Activated CD4-positive, alpha-beta T cell treated with anti-CD3 and anti-CD28 coated beads, Interleukin-10, Interleukin-2, amounts not matched to agents 100 ng/mL and 50 ng/mL, durations not matched to agents 16 hours and 8 hours (primary cell): ENCODE measurements at places on chromosomes 7 and 10.

DNA sequence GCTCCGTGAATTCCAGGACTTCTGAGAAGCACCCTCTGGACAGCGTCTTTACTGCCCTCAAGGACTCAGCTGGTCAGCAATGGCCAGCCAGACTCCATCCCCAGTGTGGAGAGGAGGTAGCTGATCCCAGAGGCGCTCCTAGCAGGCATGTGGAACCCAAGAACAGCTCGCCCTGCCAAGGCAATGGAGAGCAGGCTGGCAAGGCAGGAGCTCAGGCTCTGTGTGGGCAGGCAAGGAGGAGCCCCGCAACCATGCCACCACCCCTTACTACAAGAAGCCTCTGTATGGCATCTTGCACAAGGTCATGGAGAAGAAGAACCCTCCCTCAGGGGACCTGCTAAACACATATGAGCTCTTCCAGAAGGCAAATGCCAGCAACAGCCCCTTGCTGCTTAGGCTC is 34.4 kb upstream of the SGMS1 start:
- DNase-seq: no peak

- no peak for DNase-seq
Observed at GRCh38 chr7:42698600-42699374, 213.1 kb downstream of the C7orf25 start.

DNA sequence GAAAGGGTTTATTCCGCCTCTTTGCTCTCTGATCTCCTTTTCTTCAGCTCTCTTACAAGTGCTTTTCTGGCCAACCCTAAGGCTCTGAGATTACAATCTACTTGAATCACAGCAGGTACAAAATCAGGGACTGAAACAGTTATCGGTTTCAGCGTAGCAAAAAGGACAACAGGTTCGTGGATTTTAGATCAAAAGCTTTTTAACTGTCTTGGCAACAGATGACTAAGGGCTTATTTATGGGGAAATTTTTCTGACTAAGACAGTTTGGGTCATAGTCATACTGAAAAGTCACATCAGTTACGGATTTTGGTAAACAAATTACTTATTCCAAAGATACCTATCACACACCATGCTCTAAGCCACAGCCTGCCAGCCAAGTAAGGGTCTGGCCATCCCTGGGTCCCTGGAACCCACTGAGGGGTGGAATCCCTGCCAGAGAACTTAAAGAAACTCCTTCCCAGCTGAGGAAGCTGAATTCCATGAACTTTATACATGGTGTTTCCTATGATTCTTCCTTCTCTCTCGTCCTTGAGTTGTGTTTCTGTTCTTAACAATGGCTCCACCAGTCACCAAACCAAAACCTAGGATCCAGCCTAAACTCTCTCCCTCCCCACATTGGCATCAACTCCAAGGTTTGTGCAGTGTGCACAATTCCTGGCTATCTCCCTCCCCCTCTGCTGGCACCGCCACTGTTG is 169.3 kb downstream of the FAM107B start:
- DNase-seq: peak; percentile 94

DNA sequence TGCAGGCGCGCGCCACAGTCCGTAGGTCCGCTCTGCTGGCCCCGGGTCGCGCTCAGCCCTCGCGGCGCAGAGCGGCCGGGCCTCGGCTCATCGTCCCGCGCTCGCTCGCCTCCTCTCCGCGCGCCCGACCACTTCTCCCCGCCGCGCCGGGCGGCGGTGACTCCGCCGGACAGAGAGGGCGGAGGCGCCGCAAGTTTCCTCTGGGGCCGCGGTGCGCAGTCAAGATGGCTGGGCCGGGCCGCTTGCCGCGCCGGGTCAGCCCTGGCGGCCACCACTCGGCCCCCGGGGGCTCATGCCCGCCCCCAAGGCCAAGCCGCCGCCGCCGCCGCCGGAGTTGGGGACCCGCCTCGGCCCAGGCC is 441 bp downstream of the FZD8 start:
- DNase-seq: no peak

DNA sequence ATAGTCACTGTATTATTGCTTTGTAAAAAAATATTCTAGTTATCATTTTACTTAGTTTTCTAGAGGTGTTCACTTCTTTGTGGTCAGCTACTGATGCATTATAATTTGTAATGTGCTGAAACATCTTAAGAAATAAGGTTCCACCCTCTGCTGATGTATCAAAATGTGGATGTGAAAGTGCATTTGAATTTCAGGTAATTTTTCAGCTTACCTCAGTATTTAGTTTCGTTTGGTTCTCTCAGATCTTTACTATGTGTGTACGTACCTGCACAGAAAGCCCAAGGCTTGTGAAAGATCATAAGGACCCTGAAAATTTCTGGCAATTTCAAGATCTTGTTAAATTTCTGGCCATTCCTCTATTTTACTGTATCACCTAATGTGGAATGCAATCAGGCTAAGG is 542.3 kb upstream of the TPK1 start:
- no peak for DNase-seq

- peak; percentile 90 for DNase-seq
Observed at GRCh38 chr7:22563621-22564241, 63.7 kb upstream of the STEAP1B start.

DNA sequence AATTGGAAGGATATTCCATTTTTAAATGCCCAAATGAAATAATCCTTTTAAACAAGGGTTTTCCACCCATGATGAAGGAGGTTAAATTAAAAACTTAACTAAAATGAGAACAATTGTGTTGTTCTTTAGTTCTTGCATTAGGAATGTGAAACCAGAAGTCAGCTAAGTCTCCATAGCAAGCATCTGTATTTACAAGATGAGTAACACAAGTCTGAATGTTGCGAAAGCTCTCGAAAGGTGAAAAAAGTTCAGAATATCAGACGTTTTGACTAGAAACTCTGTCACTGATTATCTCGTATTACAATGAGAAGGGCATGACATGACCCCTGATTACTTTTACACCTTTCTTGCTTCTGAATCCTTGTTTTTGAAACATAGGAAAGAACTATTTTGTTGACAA is 149.6 kb downstream of the BICC1 start:
- DNase-seq: no peak

DNA sequence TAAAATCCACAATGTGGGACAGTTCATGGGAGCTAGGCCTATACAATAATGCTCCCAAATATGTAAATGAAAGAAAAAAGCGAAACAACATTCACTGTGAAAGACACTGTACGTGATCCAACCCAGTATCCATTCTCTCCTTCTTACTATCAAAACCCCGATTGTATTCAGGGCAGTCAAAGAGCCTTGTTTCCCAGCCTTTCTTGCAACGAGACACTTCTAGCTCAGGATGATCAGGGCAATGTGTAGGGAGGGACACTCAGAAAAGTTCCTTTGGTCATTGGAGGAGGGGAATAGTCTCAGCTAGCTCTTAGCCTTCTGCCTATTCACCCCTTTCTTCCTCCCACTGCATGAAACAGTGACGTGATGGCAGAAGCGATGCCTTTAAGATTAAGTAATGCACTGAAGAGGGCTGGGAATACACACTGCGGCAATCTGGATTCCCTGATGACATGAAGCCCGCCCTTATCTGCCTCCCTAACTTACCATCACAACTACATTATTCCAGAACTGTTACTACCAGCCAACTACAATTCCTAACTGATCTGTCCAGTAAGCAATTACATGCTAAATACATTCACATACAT is 27.3 kb downstream of the UBE2H start:
- DNase-seq: no peak

- DNase-seq: no peak
Observed at GRCh38 chr7:50817561-50817960, 34.9 kb upstream of the GRB10 start.

DNA sequence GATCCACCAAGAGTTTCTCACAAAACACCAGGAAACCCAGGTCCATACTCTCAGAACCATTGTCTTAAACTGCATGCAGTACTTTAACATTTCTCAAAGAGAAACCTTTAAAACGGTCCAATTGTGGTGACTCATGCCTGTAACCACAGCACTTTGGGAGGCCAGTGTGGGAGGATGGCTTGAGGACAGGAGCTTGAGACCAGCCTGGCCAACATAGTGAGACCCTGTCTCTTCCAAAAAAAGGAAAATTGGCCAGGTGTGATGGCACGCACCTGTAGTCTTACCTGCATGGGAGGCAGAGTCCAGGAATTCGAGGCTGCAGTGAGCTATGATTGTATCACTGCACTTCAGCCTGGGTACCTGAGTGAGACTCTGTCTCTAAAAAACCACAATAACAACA is 97.5 kb upstream of the OIT3 start:
- DNase-seq: peak; percentile 6

- no peak for DNase-seq
Observed at GRCh38 chr10:129133856-129134255, 333.2 kb upstream of the MGMT start.

DNA sequence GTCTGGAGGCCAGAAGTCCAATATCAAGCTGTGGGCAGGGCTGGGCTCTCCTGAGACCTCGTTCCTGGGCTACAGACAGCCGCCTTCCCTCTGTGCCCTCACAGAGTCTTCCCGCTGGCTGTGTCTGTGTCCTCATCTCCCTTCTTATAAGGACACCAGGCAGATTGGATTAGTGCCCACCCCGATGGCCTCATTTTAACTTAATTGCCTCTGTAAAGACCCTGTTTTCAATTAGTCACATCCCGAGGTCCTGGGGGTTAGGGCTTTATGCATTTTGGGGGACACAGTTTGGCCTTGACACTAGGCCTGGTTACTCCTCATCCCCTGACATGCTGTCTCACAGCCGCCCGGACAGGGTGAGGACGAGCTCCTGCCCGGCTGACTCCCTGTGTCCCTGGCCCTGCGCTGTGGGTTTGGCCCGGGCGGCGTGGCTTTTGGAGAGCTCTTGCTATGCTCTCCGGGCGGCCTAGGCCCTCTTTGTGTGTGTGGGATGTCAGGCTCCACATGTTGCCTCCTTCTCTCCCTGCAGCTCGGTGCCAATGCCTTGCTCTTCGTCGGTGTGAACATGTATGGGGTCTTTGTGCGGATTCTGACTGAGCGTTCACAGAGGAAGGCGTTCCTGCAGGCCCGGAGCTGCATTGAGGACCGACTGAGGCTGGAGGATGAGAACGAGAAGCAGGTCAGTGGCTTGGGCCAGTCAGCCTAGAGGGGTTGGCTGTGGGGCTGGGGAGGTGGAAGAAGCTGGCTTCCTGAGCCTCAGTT is 18.2 kb downstream of the ADCY1 start:
- DNase-seq: no peak

DNA sequence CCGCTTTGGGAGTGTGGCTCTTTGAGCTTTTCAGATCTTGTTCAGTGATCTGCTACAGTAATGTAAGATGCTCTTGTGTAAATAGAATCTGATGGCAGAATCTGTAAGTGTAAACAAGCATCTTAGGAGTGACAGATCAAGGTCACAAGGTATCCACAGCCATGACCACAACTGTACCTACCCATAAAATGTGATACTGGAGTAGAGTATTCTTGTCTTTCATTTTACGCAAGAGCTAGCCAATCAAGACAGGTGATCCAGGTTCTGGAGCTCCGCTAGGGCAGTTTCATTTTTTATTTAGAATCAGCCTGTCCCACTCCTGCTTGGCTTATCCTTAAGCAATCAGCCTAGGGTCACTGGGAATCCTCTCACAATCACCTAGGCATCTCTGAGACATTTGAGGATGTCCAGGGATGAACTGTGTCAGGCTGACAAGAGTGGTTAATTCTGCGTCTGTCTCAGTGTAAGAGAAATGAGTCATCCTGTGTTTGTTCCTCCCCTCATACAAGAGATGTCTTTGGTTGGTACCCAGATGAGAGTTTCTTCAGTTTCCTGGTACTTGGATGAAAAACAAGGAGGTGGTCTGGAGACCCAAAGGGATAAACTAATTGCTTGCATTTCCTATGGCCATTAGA is 13.6 kb downstream of the ZNF138 start:
- peak; percentile 10 for DNase-seq

GRCh38 chr7:139387594-139387993 is 27.9 kb downstream of the LUC7L2 start:
- no peak for DNase-seq

DNA sequence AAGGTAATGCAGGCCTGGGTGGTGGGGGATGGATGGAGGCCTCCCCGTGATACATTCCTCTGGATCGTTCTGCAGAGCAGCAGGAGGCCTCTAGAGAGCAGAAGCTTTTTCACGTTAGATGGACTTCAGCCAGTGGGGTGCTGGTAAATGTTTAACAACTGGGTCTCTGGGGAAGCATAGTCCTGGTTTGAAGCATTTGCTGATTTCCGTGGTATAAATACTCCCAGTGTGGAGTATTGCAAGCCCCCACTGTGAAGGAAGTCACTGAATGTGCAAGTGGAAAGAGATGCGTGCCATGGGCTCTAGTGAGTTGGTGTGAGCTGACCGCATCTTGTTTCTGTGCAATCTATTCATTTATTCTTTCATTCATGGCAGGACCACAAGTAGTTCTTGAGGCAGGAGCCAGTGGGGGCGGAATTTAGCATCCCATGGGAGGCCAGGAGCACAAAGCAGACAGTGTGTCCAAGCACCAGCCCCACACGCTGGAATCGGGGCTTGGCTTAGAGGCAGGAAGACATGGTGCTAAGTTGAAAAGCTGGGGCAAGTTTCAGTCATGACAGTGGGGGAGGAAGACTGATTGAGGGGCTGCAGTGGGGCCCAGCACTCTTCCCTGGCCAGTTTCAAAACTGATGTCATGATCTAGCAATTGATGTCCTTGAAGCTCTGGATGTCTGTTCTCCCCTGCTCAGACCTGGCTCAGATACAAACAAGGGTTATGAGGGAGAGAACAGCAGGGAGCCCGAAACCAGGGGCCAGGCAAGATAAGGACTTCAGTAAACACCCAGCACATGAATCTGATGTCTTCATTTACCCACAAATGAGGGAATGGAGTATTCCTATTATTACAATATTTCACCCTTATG is 280.9 kb upstream of the LYZL1 start:
- no peak for DNase-seq
